ENCODE measurements at places on chromosomes 11 and 22.

DNA sequence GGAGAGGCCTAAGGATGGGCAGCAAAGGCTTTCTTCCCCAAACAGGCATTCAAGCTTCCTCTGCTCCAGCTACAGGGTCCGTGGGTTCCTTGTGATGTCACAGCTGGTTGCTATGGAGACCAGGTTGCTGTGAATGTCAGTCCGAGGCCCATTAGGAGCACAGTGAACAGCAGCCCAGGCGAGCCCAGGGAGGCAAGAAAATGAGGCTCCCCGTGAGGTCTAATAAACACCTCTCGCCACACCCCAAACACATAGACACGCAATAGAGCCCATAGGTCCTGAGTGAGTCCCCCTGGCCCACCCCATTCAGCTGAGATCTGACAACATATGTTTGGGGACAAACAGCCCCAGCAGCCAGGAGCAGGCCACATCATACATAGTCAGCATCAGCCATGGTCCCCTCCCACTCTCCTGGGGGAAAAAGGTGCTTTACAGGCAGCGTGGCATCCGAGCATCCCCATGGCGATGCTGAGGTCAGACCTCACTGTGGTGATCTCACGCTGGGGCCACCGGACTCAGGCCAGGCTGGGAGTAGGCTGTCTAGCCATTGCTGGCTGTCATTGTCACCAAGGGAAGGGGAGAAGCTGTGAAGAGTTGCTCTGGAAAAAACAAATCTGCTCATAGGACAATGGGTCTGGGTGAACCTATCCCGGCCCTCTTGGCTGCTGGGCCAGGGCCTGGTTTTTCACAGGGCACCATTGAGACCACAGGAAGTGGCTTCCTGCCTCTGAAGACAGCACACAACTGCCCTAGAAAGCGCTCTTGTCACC is 23.1 kb upstream of the TP53I11 start:
- no peak for DNase-seq

DNA sequence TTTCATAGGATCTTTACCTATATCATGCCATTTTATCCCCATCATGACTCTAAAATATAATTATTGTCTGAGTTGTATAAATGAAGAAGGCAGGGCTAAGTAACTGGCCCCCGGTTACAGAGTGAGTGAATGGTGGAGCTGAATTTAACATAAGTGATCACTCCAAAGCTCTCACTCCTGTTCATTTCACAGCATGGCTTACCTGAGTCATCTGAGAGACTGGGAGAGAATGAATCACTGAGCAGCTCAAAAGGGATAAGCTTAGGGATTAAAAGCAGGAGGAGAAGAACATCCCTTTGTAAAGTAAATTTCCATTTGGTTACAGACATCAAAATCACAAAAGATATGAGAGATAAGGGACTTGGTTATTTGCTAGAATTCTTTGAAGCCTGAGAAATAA is 294.0 kb upstream of the CTSC start:
- no peak for DNase-seq

DNA sequence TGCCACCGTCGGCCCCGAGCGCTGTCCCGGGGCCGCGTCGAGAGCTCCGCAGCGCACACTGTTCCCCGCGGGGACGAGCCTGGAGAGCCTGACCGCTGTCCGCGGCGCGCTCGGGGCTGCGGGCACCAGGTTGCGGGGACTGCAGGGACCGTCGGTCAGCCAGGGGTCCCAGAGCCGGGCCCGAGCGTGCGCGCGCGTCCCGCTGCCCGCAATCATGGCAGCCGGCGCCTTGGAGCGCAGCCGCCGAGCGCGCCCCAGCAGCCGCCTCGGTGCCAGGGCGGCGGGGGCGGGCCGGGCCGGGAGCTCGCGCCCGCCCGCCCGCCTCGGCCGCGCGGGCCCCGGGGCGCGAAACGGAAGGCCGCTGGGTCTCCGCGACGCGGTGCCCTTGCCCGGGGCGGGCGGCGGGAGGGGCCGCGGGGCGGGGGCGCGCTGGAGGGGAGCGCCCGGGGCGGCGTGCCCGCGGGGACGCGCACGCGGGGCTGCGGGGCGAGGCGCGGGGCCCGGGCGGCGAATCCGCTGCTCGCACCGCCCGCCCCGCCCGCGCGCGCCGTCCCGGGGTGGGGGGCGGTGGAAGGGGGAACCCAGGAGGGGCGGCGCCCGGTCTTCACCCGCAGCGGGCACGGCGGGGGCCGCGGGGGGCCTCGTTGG is 79.4 kb upstream of the PPARA start:
- no peak for DNase-seq

DNA sequence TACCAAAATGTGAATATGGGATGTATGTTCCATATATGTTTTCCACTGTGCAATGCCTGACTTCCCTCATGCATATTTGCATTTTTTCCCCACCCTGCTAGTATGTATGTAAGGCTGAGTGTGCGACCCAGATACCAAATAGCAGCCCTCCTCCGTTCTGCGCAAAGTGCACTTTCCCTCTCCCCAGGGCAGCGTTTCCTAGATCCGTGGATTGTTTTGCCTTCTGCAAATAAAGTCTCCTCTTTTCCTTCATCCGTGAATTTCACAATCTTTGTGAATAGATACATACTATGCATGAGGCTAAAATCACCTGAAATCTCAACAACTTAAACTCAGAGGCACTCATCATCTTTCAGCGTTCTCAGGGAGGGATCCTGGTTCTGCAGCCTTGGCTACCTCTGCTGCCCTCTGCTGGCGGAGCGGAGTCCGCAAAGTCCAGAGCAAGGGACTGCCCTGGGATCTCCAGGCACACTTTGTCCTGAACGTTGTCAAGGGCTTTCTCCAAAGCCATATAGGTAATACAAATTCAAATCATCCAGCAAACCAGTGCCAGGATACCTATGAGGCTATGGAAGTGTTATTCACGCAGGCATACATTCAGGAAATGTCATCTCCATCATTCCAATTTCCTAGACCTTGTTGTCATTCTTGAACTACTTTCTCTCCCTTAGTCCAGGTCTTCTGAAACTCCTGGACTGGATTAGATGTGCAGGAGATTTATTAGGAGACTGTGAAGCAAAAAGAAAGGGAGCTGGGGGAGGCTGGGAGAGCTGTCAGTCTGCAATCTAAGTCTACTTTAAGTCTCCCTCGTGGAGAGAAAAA is 53.1 kb downstream of the CNTF start:
- DNase-seq, result peak; percentile 29

DNA sequence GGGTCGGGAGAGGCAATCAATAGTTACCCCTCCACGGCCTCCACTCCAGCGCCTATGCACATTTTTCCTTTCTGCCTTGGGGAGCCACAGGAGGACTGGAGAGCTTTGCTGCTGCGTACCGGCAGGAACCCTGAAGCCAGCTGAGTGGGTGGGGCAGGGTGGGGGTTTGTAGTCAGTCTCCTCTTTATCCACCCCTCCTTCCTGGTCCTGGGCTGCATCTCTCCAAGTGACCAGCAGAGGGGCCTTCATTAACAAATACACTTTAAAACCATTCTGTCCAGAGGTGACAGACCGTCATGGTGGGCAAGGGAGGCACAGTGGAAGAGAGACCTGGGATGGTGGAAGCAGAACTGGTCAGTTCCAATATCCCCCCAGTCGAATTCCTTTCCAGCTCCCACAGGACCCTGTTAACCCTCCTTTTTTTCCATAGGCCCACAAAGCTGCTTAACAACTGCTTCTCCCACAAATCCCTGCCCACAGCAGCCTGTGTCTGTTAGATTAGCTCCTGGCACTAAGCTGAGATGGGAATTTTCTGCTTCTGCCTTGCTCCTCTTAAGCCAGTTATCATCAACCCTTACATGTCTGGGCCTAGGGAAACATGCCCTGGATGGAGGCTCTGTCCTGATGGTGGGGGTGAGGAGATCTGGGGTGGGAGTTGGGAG is 3.9 kb upstream of the ABCG4 start:
- DNase-seq, result peak; percentile 51

GRCh38 chr22:45235101-45235777 is 5.5 kb downstream of the KIAA0930 start:
- no peak for DNase-seq
